Hematopoietic multipotent progenitor cell (in vitro differentiated cells): ENCODE measurements at places on chromosomes 13 and 19.

DNA sequence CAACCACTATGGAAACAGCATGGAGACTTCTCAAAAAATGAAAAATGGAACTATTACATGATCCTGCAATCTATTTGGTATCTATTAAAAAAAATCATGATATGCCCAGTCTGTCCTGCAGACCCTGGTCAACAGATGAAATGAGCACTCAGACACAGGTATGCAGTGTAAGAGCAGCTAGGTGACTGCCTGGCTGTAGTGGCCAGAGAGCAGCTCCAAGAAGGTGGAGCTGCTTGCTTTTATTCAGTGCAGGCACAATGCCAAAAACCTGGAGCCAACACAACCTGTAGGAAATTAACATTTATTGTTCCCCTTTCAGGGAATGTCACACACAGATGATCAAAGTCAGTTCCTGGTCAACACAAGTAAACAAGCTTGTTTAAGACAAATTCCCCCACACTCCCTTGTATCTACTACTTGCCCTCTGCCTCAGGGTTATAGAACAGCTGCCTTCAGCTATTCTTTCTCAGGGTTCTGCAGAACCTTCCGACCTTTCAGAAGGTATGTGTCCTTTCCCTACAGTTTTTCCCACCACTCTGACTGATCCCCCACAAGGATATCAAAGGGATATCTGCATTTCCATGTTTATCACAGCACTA lies 933.7 kb upstream of the SLITRK5 start:
- DNase-seq: no peak

DNA sequence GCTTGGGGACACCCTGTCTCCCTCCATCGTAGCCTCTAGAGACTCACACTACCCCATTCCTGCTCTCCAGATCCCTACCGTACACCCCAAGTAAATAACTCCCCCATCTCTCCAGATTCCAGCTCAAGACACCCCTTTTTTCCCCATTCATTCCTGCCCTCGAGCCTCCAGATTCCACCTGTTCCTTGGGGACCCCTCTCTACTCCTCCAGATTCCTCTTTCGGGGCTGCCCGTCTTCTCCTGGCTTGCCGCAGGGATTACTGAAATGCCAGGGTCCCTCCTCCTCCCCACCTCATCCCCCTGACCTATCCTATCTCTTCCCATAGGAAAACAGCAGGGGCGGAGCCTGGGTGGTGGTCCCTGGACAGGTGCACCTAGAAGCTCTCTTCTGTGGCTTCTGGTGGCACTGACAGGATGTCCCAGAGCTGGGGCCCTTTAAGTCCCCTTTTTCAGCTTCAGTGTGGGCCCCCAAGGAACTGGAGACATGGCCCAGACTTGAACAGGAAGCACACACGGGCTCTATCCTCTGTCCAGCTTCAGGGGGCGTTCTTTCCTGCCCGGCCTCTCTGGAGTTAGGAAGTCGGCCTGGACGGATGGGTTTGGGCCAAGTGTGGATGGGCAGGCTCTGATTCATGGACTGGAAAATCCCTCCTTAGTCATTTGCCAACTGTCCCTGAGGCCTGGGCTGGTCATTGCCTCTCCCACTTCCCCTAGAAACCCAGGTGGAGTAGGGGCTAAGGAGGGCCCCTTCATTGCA lies 1.2 kb downstream of the ZSWIM4 start:
- peak; percentile 39 for DNase-seq

GRCh38 chr13:45102136-45102507 lies 18.2 kb upstream of the GTF2F2 start:
- DNase-seq: no peak

- no peak for DNase-seq
Observed at GRCh38 chr19:21023901-21024300, 3.4 kb downstream of the ZNF430 start.

DNA sequence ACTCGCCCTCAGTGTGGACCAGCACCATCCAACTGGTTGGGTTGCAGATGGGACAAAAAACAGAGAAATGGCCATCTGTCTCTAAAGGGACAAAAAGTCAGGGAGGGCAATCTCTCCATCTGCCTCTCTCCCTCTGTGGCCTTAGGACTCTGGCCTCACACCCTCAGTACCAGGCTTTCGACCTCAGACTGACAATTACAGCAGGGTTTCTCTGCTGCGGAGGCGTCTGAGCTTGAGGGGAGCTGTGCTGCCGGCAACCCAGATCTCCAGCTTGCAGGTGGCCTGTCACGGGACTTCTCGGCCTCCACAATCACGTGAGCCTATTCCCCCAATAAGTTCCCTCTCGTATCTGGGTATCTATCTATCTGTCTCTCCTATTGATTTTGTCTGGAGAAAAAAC lies 27.7 kb downstream of the MLLT1 start:
- no peak for DNase-seq

DNA sequence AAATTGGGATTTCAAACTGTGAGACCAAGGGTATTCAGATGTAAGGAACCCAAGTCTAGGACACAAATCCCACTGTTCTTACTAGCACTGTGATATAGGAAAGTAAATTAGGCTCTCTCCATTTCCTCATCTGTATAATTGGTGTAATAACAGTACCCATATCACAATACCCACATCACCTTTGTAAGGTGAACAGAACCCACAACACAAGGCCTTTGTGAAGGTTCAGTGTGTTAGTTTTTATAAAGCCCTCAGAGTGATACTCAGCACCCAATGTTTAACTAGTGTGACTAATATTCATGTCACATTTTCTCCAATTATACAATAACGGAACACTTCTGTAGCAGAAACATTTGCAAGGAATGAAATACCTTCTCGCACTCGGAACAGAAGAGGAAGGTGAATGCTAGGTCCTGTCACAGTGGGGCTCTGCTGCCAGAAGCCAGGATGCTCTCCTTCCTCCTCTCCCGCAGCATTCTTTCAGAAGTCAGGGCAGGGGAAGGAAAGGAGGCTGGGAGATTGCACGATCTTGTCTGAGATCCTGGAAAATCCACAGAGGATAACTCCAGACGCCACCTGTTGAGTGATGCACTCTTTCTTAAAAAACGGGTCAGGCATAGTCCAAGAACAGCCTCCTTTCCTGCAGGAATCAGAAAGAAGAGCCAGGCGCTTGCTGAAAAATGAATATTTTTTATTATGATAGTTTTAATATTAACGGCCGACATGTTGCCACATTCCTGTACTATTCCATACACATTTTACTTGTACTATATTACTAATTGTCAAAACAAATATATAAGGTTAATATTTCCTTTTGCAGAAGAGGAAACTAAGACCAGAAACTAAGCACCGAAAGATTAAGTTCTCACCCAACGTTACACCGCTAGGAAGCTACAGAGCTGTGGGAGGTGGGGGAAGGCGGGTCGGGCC lies 762 bp downstream of the ZNF45 start:
- DNase-seq: no peak
